ENCODE measurements at places on chromosomes 4 and X. TPM values are rescaled to one million over a fixed set of nuclear protein-coding genes. Genes with fewer than 3 reads are reported as not detected.

GRCh38 chrX:53003111-53003510 is 44.8 kb upstream of the FAM156A start:
- H3K4me1 ChIP-seq: no peaks in the 10 kb centered on the region
- H3K27ac ChIP-seq: no peak overlapping the region
- no peaks in the 10 kb centered on the region for H3K36me3 ChIP-seq
- no peaks in the 10 kb centered on the region for H3K27me3 ChIP-seq

- no peak for DNase-seq
- peaks cover 67% of the 10 kb centered on the region for H3K36me3 ChIP-seq
- H3K4me1 ChIP-seq: no peaks in the 10 kb centered on the region
- H3K4me3 ChIP-seq: no peak overlapping the region
Observed at GRCh38 chr4:10084651-10085358, 31.8 kb downstream of the WDR1 start.

- H3K4me1 ChIP-seq: peaks cover 12% of the 10 kb centered on the region
- DNase-seq: no peak
- no peak overlapping the region for H3K27ac ChIP-seq
- no peaks in the 10 kb centered on the region for H3K36me3 ChIP-seq
- H3K27me3 ChIP-seq: no peaks in the 10 kb centered on the region
Observed at GRCh38 chrX:15953801-15954200, 99.2 kb upstream of the AP1S2 start.

- no peaks in the 10 kb centered on the region for H3K27me3 ChIP-seq
- H3K4me1 ChIP-seq: no peaks in the 10 kb centered on the region
- no peak overlapping the region for H3K27ac ChIP-seq
- H3K36me3 ChIP-seq: no peaks in the 10 kb centered on the region
- H3K4me3 ChIP-seq: no peak overlapping the region
Observed at GRCh38 chrX:148612431-148612830, 112.0 kb downstream of the AFF2 start.

- no peaks in the 10 kb centered on the region for H3K27me3 ChIP-seq
- peaks cover 3% of the 10 kb centered on the region for H3K36me3 ChIP-seq
- peaks cover 14% of the 10 kb centered on the region for H3K4me1 ChIP-seq
- DNase-seq: no peak
- H3K4me3 ChIP-seq: no peak overlapping the region
Observed at GRCh38 chr4:2598511-2599303, 62.3 kb downstream of the FAM193A start.

DNA sequence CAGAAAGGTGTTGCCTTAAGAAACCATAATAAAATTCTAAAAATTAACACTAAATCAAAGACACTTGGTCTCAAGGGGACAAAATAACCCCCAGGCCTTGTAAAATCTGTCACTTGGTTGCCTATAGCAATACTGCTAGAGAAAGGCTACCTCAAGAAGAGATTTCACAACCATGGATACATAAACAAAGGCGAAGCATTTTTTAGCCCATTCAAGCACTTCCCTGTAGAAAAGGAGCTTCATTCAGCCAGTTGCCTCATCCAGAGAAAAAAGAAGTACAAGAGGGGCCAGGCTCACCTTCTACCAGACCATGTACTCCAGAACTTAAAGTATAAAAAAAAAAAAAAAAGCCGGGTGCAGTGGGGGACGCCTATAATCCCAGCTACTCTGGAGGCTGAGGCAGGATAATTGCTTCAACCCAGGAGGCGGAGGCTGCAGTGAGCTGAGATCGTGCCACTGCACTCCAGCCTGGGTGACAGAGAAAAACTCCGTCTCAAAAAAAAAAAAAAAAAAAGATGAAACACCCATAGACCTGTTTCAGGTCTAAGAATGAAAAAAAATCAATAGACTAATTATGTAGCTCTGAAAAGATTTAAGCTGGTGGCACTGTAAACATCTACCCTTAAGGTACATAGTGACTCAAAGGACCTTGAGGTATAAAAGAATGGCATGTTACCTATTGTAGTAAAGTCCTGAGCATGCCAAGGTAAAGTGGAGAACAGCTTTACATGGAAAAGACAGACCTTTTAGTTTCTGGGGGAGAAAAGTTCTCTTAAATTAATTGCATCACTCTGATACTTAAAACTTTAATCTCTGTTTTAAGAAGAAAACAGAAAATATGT is 18.0 kb downstream of the RUFY3 start:
- H3K4me1 ChIP-seq: peaks cover 17% of the 10 kb centered on the region
- H3K36me3 ChIP-seq: no peaks in the 10 kb centered on the region
- no peak overlapping the region for H3K27ac ChIP-seq
- DNase-seq: no peak
- H3K27me3 ChIP-seq: no peaks in the 10 kb centered on the region

DNA sequence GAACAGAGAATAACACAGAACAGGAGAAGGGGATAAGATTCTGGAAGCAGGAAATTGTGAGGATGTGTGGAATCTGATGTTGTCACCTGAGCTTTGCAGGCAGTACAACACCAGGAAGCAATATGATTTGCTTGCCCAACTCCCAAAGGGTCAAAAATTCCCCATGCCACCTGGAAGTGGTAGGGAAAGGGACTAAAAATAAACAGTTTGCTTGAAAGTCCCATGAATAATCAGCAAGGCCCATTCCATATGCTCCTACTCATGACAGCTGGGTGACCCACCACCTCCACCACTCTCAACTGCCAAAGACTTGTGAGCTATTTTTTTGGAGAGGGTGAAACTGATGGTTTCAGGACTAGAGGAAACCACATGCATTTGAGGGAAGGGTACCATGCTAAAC is 168.4 kb downstream of the KCNIP4 start:
- no peaks in the 10 kb centered on the region for H3K4me1 ChIP-seq
- no peaks in the 10 kb centered on the region for H3K27me3 ChIP-seq
- no peak for DNase-seq
- no peak overlapping the region for H3K27ac ChIP-seq
- no peaks in the 10 kb centered on the region for H3K36me3 ChIP-seq

The SYTL5 gene
- total RNA-seq: 17.2 TPM

DNA sequence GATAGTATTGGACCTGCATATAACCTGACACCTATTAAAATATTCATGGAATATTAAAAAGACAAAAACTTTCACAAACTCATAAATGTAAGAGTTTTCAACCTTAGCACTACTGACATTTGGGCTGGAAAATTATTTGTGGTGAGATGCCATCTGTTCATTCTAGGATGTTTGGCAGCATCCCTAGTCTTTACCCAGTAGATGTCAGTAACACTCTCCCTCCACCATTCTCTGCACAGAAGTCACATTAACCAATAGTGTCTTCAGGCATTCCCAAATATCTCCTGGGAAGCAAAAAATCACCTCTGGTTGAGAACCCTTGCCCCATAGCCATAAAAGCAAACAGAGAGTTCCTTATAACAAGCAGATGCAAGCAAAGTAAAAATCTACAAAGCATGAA is 41.4 kb upstream of the NDST4 start:
- no peaks in the 10 kb centered on the region for H3K27me3 ChIP-seq
- no peaks in the 10 kb centered on the region for H3K36me3 ChIP-seq
- no peaks in the 10 kb centered on the region for H3K4me1 ChIP-seq
- peak; percentile 63 for DNase-seq

Data from A673 (cell line).